Stimulated activated CD4-positive, alpha-beta T cell treated with anti-CD3 and anti-CD28 coated beads, Interleukin-12 subunit alpha, Interleukin-12 subunit beta, amount 100 ng/mL, for 24 hours (primary cell): ENCODE measurements at places on chromosomes 2 and 18.

GRCh38 chr18:54616220-54616848 lies 25.3 kb downstream of the DYNAP start:
- DNase-seq: no peak

- no peak for DNase-seq
Observed at GRCh38 chr2:115389898-115390565, 947.6 kb downstream of the DPP10 start.

DNA sequence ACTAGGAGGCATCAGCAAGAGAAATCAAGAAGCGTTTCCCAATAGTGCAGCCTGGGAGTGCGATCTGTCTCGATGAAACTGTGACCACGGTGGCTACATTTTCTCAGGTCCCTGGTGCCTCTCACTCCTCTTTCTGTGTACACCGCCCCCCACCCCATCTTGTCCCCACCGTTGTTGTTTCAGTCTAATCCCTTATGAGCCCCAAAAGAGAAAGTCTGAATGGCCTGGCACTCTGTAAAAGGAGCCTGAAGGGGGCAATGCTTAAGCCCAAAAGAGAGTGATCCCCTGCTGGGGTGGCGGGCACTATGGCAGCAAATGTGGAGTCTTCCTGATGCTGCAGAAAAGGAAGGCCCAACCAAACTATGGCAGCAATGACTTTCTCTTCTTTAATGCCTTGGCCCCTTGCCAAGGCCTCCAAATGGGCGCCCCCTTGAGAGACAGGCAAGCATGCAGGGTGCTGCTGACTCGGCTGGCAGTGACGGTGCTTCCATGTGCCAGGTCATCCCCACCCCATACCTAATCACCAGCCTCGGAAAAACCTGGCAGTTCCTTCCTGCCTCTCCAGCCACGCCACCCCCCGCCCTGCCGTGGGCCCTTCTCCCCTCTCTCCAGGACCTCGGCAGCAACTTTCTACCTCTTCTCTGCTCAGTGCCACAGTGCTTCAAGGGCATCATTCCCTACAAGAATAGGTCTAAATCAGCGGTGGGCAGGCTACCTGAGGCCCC lies 123.0 kb downstream of the CYP26B1 start:
- DNase-seq: no peak

DNA sequence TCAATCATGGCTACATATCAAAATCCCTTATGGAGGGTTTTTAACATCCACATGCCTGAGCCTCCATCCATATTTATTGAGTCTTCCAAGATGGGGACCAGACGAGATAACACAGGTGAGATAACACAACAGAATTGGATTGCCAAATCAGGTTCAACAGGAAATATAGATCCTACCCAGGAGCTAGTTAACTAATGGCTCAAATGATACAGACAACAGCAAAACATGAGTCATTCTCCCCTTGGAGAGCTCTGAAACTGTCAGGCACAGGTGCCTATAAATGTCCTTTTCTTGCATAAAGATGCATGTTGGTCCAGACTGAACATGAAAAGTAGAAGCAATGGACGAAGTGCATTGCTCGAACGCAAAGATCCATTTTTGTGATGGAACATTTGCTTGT lies 202.2 kb downstream of the CDH20 start:
- DNase-seq: no peak

GRCh38 chr2:29920130-29920577 lies 1.2 kb downstream of the ALK start:
- DNase-seq: peak; percentile 37

- DNase-seq: no peak
Observed at GRCh38 chr2:218079943-218080913, 11.2 kb downstream of the RUFY4 start.

GRCh38 chr2:219684721-219685689 lies 57.6 kb downstream of the SLC4A3 start:
- DNase-seq: peak; percentile 47

DNA sequence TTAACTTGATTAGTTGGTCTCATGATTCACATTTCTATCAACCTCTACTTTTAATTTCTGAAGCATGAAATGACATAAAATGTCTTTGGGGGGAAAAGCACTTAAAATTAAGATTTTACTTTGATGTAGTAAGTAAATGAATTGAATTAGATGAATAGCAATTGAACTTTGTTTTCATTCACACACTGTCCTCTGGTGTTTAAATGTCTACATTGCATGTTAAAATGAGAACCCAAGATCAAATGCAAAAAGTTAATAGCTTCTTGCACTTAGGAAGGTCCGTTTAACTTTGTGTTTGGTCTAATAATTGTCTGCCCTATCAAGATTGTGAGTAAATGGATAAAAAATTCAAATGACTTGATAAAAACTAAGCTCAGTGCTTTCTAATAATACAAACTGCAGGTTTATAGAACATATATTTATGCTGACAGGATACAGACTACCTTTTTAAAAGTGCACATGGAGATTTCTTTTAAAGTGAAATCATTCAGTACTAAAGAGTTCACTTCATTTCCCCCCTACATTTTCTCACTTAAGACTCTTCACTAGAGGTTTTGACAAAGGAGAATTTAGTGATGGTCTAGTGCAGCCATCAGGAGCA lies 156.2 kb upstream of the NABP1 start:
- no peak for DNase-seq

GRCh38 chr2:111957872-111958354 lies 59.5 kb downstream of the MERTK start:
- no peak for DNase-seq

DNA sequence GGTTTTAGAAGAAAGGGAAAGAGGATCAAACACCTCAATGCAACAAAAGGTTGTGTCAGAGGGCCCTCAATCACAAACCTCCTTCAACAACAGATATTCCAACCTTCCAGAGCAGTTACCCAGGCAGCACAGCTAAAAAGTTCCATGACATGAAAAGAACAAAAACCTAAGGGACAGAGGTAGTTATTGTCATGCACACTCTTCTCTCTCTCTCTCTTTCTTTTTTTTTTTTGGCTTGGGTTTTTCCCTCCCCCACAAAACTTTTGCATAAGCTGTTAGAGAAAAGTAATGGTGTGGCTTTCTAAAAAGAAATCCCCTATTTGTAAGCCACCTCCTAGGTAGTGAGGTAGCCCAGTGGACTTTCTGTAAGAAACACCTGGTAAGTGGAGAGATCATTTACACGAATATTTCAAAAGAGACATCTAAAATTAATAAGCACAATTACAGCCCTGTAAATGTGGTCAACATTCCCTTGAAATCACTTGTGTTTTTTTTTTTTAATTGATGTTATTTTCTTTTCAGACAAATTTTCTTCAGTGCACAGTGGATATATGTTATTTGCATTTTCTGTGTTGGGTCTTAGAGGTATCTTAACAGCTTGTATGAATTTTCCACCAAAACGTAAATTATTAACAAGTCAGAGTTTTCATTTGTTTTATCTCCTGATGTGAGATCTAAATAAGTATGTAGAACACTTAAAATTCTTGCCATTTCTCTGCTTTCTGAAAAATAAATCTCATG lies 48.4 kb downstream of the ZEB2 start:
- no peak for DNase-seq

DNA sequence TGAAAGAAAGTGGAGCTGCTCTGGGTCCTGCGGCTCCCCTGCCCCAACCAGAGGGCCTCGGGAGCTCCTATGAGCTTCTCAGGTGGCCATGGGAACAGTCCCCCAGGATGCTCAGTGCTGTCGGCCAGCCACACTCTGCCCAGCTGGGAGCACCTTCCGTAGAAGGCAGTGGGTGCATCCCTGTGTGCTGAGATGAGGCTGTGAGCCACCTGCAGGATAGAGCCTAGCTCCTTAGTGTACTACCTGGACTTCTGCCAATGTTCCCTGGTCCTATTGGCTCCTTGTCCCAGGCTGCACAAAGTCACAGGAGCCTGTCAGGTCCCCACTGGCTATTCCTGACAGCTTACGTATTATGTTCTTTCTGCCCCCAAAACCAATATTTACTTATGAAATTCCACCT lies 16.1 kb downstream of the PRELID3A start:
- DNase-seq: no peak

DNA sequence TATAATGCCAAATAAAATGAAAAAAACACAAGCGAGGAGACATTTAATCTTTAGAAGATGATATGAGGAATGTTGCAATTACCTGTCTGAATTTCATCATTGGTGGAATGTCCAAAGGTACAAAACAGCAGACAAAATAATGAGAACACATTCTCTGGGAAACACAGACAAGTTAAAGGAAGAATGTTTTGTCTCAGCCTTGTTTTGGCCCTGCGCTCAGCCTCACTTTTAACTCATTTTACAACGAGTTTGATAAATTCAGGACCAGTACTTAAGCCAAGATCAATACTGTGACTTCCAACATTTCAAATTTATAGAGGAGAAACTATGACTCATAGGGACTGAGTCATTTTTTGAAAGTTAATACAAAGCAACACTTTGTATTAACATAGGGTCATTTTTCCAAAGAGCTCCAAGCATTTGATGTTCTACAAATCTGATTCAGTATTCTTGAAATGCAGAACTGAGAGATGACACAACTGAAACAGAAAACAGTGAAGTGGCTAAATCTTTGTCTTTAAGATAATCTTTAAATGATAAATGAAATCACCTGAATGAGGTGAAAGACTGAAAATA lies 833.2 kb upstream of the CHAC2 start:
- DNase-seq: no peak
